ENCODE measurements at places on chromosomes 12 and 14.
A peak's percentile ranks its signal among the peaks of the same experiment; 100 is the strongest.

GRCh38 chr12:47947341-47947740 lies 16.1 kb upstream of the TMEM106C start:
- DNase-seq = no peak

DNA sequence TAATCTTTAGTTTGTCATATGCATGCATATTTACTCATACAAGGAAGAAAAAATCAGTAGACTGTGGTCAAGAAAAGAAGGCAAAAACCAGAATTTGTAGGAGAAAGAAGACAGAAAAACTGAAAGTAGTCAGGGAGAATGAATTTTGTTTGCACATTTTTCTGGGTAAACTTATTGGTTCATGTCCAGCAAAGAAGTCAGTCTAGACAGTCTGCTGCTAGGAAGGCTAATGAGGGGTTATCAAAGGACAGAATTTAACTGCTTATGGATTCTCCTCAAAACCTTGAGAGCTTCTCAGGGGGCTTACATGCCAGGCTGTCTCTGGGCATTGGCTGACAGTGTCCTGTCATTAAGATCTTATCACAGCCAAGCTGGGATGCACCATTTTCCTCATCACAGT lies 293.9 kb downstream of the RPAP3 start:
- no peak for DNase-seq

- DNase-seq = no peak
Measured at GRCh38 chr12:113333877-113334785, 778 bp downstream of the SLC8B1 start.

GRCh38 chr14:61493239-61493638 lies 171.9 kb downstream of the PRKCH start:
- no peak for DNase-seq

- DNase-seq = no peak
Measured at GRCh38 chr12:105665366-105665765, 334.9 kb downstream of the C12orf75 start.

GRCh38 chr12:103515341-103515740 lies 19.6 kb upstream of the C12orf42 start:
- DNase-seq = no peak

DNA sequence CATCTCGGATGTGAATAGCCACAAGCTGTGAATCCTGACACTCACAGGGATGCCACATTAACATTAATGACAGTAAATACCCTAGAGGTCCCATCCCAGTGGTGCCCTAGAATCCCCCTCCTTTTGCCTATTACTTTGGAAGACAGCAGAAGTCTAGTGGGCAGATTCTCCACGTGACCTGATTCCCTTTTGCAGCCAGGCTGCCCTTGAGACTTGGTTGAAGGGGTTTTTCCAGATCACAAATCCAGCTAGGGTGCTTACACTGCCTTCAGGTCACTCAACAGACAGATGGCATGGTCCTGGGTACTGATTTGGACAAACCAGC lies 8.7 kb downstream of the HDAC7 start:
- no peak for DNase-seq

- DNase-seq = no peak
Measured at GRCh38 chr14:69193721-69194120, 2.4 kb downstream of the EXD2 start.

DNA sequence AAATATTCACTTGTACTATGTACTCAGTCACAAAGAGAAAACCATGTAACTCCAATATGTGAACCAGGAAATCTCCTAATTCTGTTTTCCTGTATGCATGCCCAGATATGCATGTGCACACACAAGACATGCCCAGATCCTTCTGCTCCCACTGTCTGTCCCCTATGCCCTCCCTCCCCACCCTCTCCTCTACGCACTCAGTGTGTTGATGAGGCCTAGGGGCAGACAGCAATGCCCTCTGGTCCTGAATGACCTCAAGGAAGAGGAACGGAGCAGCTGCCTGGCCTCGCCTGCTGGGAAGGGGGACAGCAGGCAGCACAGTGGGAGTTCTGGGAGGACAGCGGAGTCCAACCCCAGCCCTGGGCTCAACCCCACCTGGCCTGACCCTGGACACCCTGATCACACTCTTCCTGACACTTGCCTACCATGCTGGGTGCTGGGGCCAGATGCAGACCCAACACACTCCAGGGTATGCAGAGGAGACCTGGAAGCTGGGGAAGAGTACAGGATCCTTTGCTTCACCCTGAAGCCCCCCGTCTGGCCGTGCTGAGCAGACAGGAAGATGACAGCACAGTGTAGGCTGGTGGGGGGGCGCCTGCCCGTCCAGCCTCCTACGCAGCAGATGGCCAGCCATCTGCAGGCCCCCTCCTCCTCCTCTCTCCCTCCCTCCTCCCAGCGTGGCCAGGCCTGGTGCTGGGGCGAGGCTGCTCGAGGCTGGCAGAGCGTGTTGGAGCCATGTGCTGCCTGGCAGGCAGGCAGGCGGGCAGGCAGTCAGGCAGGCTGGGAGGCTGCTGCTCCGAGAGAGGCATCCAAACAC lies 106.6 kb upstream of the NCOR2 start:
- peak; percentile 95 for DNase-seq

DNA sequence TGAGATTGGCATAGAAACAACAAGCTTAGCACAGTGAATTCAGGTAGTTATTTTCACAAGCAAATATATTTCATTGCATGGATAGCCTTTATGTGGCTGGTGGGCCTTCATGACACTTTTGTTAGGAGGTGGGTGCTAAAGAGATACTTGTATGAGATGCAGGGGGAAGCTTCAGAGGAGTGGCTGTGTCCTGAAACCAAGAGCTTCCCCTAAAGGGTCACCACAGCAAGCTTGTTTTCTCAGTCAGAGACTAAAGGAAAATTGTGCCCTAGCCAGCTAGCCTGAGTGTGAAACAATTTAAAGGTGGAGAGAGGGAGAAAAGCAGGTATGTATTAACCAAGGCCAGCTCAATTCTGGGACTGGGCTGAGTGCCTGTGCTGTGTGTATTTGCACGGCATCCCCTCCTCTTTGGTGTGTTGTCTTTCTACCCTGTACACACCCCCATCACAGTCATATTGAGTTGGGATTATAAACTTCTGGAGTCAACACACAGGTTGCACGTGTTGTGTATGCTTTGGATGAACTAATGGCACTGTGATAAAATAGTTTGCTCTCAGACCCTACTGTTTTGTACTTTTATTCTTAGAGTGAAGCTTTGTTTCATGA lies 79.2 kb downstream of the RASSF8 start:
- no peak for DNase-seq

DNA sequence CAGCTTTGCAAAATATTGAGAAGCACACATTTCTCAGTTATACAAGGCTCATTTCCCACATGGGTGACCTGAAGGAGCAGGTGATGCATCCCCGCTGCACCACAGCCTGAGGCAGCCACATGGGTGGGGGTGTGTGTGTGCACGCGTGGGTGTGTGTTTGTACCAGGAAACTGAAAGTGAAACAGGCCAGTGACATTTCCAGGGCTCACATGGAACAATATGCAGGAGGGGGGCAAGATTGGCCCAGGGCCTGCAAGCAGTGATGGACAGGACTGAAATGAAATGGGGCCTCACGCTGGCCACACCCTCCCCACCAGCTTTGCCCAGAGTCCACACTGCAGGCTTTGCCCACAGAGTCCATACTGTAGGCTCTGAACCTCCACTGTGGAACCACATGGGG lies 154.2 kb upstream of the PARP11 start:
- DNase-seq = no peak

DNA sequence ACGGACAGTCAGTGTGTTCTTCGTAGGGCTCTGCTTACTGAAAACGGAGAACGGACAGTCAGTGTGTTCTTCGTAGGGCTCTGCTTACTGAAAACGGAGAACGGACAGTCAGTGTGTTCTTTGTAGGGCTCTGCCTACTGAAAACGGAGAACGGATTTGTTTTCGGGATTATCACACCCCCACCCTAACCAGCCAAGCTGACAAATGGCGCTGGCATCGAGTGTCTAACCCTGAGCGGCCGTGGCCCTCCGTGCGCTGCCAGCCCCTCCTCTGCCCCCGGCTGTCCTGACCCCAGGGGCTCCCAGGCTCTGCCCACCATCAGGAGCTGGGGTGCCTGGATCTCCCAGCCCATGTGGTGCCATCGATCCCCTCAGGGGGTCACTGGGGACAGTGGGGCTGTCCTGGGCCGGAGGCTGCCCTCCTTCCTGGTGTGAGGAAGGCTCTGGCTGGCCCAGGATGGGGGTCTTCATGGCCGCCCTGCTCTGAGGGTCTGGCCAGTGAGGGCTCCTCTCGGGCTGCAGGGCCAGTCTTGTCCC lies 57.3 kb downstream of the FBRSL1 start:
- no peak for DNase-seq

- no peak for DNase-seq
Measured at GRCh38 chr12:98901189-98901588, 256.1 kb downstream of the APAF1 start.

DNA sequence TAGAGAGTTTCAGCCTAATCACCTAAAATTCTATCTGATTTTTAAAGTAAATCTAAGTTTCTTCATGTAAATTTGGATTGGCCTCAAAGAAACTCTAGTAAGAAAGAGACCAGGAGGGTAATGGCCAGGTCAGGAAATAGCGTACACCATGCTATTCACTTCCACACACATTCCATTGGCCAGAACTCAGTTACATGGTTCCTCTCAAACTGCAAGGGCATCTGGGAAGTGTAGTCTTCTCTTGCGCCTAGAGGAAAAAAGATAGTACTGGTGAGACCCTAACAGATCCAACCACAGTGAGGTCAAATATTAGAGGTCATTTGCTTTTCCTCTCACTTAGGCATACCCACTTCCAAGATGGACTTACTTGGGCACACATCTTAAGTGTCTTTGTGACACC lies 39.1 kb downstream of the MBIP start:
- no peak for DNase-seq

DNA sequence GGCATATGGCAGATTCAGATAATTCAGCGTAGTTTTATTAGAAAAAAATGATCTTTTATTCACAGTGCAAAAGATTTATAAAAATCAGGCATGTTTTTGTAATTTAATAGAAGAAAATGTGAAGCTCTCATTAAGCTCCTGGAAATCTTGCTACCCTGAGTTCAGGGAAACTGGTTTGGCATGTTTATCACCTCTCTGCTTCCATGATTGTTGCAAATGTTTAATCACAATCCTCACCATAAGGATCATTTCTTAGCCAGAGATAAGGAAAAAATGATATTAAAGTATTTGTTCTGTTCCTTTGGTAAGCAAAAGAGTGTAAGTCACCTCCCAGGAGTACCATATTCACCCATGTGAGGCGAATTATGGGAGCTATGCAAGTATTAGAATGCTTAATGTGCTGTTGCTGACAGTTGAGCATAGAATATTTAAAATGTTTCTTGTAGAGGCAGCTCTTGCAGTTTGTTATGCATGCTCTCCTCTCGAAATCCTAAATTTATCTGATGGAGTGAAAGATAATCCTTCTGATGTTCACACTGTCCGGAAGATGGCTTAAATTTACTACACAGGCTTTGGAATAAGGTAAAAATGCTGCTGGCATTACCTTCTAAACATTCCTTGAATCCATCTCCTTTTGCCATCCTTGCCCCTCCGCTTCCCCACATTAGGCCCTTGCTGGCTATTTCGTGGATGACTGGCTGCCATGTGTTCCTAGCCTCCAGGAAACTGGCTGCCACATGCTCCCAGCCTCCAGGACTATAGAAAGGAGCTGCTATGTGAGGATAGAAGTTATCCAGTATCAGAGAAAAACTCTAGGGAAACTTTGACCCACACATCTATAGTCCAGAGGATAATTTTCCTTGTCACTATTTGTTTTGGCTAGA lies 115.8 kb upstream of the CCDC198 start:
- DNase-seq = peak; percentile 30

DNA sequence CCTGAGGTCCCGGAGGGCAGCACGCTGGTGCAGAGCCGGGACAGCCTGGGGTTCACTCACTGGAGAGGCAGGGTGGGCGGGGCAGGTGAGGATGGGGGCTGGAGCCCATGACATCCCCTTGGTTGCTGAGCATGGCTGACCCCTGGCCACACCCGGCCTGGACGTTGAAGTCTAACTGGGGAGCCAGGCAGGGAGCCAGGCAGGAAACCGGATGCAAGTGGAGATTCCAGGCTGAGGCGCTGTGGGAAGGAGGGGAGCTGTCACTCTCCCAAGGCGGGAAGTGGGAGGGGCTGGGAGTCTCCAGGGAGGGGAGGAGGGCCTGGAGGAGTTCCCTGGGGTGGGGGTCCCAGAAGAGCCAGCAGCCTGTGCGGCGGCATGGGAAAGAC lies 7.7 kb upstream of the INF2 start:
- no peak for DNase-seq

DNA sequence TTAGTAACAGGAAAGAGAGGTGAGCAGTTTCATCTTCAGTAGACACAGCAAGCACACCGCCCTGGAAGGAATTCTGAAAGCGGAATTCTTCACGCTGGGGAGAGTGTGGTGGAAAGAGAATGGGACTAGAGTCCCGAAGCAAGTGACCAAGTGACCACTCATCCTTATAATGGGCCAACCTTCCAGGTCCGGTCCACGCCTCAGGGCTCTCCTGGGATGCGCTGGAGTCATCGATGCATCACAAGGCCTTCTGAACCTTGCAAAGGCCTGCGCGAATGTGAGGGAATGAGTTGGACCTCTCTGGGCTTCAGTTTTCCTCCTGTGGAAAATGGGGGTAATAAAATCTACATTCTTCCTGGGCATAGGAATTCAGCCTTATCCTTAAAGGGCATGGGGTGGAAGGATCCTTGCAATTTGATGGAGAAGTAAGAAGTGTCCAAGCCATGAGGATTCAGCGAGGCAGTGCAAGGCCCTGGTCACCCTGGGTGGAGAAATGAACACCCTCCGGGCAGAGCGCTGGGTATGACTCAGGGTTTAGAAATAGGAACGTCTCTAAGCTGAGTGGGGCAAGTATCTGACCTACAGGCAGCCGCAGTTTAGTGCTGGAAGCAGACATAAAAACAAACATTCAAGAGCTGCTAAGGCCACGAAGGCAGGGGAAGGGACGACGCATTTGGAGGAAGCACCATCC lies 97.7 kb downstream of the SETD3 start:
- DNase-seq = no peak

GRCh38 chr12:55688716-55689655 lies 18.7 kb downstream of the ITGA7 start:
- DNase-seq = no peak

DNA sequence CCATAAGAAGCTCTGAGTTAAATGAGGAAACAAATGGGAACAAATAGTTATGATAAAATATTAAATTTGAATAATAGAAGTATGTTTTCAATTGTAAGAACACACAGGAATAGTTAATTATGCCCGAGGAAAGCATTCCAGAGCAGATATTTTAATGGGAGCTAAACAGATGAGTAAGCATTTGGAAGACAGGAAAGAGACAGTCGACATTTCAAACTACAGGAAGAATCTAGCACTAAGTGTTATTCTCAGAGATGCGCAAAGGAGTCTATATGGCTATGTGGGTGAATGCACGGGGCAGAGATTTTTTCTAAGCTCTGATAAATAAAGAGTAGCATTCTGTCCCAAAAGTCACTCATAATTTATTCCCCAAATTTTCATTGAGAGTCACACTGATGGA lies 64.5 kb upstream of the SSTR1 start:
- DNase-seq = no peak

Measured in cerebellum (tissue), 4 donors.